Muscle of arm (tissue), 14 donors: ENCODE measurements at places on chromosomes 1 and 21.

GRCh38 chr1:224264321-224264720 is 65.7 kb downstream of the NVL start:
- DNase-seq, result no peak

DNA sequence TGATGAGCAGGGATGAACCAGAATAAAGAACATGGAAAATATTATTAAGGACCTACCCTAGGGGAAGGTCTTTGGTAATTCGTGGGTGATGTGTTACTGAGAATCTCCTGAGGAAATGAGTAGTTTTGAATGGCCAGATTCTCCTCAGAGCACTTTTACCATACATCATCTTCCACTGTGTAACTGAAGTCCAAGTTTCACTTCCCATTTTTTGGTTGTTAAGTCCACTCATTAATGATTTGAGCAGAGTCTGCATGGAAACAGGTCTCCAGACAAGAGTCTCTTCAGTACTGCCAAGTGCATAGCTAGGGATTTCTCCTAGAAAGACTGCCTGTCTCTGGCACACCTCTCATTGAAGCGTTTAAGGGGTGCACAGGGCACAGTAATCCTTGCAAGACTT is 48.7 kb upstream of the PCP4 start:
- DNase-seq, result no peak

GRCh38 chr1:19329611-19330010 is 17.5 kb downstream of the SLC66A1 start:
- no peak for DNase-seq

DNA sequence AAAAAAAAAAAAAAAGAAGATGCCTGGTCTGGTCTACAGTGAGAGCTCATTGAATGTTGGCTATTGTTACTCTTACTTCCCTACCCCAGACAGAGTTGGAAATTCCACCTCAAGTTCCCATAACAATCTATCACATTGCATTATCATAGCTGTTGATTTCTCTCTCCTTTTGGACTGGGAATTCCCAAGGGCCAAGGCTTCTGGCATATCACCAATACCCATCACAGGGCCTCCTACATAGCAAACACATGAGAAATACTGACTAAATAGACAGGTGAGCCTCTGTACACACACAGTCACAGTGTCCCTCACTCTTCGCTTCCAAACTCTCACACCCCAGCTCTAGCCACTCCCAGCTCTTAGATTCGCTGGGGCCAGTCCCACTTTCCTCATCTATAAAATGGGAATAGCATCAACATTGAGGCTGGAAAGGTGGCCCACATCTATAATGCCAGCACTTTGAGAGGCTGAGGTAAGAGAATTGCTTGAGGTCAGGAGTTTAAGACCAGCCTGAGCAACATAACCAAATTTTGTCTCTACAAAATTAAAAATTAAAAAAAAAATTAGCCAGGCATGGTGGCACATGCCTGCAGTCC is 6.4 kb downstream of the PTAFR start:
- no peak for DNase-seq

DNA sequence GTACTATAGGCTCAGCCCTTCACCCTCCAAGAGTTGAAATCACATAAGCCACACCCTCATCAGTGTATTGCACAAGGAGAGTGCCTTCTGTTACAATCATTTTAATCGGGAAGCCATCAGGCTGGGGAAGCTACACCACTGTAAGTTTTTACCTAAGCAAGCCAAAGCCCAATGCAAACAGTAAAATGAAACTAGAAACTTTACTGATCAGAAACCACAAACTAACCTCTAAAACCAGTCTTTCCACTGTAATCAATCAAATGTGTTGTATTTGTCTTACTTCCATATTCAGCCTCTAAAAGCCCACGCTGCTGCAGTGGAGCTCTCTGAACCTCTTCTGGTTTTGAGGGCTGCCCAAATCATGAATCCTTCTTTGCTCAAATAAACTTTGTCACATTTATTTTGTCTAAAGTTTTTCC is 26.2 kb downstream of the CAPN8 start:
- DNase-seq, result no peak
